CD4-positive, alpha-beta T cell treated with Interleukin-17A for 4 hours (primary cell): ENCODE measurements at places on chromosomes 1 and 21.

GRCh38 chr1:19006837-19007271 is 50.4 kb upstream of the IFFO2 start:
- DNase-seq, result no peak

GRCh38 chr1:167627615-167627864 is 2.5 kb upstream of the RCSD1 start:
- DNase-seq, result no peak

DNA sequence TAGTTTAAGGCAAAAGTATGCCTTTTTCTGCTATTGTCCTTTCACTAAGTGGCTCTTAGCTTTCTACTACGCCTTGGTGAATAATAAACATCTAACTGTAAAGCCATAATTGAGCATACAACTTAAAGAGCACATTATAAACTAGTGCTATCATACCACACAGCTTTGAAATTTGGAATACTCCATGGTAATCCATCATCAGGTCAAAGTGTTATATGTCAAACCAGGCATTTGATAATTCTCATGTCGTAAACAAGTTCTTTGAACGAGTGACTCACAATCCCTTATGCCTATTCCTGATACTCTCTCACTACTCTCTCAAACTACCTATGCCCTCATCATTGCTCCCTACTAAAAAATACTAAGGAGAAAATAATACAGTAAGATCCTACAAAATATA is 60.3 kb upstream of the FMN2 start:
- DNase-seq, result no peak

DNA sequence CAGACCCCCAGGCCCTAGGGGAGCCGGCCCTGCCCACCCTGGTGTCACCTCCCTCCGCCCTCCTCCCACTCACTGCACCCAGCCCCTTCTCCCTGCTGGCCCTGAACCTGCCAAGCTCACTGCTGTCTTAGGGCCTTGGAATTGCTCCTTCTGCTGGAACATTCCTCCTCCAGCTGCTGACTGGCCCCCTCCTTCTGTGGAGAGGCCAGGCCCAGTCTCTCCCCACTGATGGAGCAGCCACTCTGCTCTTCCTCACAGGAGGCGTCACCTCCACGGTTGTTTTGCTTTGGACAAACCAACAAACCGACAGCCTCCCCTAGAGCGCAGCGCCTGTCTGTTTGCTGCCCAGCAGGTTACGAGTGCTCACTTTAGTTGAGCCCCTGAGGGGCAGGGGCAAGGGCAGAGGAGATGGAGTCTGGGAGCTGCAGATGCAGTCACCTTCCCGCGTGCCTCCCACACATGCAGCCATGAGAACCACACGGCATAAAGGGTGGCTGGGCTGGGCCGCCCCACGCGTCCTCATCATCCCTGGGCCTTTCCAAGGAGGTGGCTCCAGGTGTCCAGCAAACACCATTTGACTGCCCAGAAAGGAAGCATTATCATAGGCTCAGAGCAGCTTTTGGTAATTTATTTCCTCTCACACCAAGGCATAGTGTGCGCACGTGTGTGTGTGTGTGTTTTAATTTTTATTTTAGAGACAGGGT is 9.4 kb downstream of the OXCT2 start:
- DNase-seq, result no peak

DNA sequence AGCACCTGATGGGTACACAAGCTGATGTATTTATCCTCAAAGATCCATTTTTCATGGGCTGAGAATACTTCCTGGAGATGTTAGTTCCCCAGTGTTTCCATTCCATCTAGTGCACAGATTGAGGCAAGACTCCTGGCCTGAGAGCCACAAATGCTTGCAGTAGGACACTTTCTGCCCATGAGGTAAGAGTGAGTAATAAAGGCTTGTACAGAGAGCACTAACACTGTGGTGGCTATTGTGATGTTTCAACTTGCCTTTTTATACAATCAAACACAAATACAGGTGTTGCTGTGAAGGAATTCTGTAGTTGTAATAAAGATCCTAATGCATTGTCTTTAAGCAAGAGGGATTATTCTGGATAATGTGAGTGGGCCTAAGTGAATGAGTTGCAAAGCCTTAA is 186.1 kb upstream of the ADAMTS5 start:
- no peak for DNase-seq

GRCh38 chr1:175314300-175314699 is 121.7 kb upstream of the KIAA0040 start:
- no peak for DNase-seq

GRCh38 chr1:230495076-230495475 is 68.9 kb upstream of the PGBD5 start:
- DNase-seq, result no peak

DNA sequence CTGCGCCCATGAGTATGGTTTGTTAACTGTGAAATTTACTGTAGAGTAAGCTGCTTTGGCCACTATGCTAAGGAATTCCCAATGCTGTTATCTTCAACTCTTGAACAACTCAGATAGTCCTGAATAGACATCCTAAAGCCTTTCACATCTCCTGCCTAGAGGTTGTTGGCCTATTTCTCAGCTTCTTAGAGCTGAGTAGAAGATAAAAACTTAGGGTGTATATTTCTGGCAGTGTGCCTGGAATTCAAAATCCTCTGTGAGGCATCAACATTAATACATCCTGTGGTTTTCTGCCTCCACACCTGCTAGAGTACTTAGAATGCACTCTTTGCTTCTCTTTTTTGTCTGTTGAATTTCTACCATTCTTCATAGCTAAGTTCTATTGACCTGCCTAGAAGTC is 45.8 kb upstream of the RC3H1 start:
- peak; percentile 11 for DNase-seq

DNA sequence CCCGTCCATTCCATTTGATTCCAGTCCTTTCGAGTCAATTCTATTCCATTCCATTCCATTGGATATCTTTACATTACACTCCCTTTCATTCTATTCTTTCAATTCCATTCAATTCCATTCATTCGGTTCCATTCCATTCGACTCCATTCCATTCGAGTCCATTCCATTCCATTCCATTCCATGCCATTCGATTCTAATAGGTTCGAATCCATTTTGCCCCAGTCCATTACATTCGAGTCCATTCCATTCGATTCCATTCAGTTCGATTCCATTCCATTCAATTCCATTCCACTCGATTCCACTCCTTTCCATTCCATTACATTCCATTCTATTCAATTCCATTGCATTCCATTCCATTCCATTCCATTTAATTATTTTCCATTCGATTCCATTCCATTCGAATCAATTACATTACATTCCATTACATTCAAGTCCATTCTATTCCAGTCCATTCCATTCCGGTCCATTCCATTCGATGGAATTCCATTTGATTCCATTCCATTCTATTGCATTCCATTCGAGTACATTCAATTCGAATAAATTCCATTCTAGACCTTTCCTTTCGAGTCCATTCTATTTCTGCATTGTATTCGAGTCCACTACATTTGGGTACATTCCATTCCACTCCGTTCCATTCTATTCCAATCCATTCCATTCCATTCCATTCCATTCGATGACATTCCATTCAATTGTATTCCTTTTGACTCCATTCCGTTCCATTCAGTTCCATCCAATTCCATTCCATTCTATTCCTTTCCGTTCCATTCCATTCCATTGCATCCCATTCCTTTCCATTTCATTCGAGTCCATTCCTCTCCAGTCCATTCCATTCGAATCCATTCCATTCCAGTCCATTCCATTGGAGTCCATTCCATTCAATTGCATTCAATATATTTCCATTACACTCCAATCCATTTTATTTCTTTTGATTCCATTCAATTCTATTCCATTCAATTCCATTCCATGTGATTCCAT is 2604.8 kb upstream of the TPTE start:
- DNase-seq, result no peak

- no peak for DNase-seq
Observed at GRCh38 chr1:91582431-91582921, 81.8 kb downstream of the CDC7 start.
